ENCODE measurements at places on chromosomes 5 and 9.

DNA sequence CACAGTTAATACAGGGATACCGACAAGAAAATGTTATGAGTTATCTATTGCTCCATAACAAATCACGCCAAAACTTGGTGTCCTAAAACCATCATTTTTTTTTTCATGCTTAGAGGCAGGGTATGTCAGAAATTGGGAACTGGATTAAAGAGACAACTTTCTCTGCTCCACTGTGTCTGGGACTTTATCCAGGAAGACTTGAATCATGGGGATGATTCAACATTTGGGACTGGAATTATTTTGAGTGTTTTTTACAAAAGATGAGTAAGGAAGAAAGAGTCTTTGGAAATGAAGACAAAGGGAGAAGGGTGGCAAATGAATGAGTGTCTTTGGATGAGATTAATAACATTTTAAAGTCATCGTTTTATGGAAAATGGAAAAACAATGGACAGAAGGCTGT lies 1883.7 kb upstream of the C9orf72 start:
- DNase-seq = no peak

DNA sequence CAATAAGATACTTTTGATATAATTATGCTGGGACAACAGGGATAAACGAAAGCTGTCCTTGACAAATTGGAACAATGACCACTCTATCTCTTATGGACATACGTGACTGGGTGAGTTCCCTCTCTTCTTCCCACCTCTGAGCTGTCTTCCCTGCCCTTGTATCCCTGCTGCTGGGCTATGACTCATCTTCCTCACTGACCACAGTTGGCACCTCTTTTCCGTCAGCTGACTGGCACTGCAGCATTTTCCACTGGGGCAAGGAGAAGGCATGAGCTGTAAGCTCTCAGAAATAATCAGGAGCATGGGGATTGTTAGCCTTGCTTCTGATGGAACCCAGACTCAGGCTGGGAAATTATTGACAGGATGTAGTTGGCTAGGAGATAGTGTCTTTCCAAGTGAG lies 48.7 kb downstream of the PCSK1 start:
- DNase-seq = peak; percentile 52

- no peak for DNase-seq
Measured at GRCh38 chr5:158534203-158534602, 565.5 kb downstream of the EBF1 start.

- no peak for DNase-seq
Measured at GRCh38 chr5:157197086-157197485, 16.4 kb downstream of the ITK start.

DNA sequence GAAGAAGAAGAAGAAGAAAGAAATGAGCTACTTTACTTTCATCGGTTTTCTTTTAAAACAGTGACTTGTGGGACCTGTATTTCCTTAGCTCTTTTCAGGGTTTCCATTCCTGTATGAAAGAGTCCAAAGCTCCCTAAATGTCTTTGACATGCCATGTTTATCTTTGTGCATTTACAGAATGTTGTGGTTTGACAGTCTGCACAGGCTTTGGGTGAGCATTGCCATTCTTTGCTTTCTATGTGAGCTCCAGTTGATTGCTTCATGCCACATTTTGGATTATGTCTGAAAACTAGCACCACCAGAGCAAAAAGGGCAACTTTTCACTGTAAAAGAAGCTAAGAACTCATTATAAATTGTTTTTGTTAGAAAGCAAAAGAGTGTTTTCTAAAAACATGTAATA lies 733.4 kb downstream of the TLE4 start:
- no peak for DNase-seq

GRCh38 chr5:136082390-136083193 lies 50.1 kb upstream of the SMAD5 start:
- DNase-seq = no peak

- no peak for DNase-seq
Measured at GRCh38 chr5:115983519-115983918, 21.2 kb downstream of the LVRN start.

DNA sequence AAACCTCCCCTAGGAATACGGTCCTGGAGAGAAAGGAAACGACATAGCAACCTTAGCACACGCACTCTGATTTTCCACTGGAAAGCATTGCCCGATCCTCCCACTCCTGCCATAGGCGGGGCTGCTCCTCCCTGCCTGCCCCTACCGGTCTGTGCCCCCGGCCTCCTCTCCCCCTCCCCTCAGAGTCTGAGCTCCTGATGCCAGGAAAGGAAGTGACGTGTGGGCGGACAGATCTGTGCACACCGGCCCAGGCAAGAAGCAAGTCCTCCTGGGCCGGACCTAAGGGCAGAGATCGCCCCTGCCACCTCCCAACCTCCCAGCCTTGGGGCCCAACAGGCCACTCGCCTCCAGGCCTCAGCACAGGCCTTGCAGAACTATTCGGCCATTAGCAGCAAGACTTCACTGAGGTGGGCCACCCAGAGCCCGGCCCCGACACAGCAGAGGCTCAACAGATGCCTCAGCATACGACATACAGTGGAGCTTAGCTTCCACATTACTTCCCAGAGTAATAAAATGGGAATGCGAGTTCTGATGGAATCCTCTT lies 7.2 kb downstream of the NINJ1 start:
- DNase-seq = no peak

- DNase-seq = no peak
Measured at GRCh38 chr9:113301548-113301947, 1.6 kb downstream of the RNF183 start.

GRCh38 chr5:175444060-175444904 lies at the start of gene DRD1:
Gene DRD1, minus strand, starts transcription at chr5:175444182. Its CDS starts 1,083 bp downstream, at chr5:175443099.
- DNase-seq = no peak

DNA sequence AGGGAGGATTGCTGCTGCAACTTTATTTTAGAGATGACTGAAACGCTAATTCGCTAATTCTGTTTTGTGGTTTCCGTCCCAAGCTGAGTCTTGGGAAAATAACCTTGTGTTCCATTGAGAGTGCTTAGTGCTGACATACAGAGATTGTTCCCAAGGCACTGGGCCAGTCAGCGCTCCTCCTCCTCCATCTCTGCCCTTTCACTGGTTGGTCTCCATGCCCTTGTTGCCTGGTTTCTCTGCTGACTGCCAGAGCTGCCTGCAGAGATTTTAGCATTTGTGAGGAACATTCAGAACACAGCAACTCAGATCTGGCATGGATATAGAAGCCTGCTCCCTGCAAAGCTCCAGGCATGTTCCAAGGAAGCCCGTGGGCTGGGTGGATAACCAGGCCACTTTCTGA lies 126.0 kb upstream of the IRX2 start:
- DNase-seq = peak; percentile 51

DNA sequence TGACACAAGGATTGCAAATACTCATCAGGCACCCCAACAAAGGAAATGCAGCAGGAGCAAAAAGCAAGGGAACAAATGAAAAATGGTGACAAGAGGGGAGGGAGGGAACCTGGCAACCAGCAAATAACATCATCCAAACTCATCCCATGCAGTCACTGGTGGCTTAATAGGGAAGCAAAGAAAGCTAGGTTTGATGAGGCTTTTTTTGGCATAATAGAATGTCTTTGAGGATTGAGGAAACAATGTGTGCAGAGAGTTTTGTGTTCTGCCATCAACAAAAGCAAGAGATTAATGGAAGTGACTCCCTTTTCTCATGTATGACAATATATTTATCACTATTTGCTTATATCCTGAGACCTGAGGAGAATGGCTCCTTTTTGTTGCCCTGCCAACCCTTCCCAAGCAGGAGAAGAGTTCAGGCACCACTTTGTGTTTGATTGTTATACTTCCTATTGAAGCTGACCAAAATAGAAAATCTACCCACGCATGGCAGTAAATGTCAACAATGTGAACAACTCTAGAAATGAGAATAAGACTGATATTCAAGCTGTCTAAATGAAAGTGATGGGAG lies 375.7 kb downstream of the CAAP1 start:
- no peak for DNase-seq

GRCh38 chr9:17723656-17724055 lies 144.8 kb downstream of the SH3GL2 start:
- no peak for DNase-seq

GRCh38 chr5:81044868-81045267 lies 84.7 kb downstream of the RASGRF2 start:
- no peak for DNase-seq

DNA sequence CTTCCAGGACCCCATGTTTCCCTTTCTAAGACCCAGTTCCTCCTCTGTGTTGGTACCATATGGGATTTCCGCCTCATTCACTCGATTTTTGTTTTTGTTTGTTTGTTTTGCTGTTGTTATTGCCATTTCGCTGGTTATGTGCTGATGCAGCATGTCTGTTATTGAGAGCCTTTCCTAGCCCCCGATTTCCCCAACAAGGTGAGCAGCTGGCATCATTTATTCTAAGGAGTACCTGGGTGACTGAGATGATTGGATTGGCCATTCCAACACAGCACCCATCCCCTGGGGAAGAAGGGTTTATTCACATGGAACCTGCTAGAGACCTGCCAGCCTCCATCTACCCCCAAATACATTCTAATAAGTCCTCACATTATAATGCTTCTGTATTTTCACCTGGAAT lies 2.7 kb downstream of the GLRA1 start:
- no peak for DNase-seq

DNA sequence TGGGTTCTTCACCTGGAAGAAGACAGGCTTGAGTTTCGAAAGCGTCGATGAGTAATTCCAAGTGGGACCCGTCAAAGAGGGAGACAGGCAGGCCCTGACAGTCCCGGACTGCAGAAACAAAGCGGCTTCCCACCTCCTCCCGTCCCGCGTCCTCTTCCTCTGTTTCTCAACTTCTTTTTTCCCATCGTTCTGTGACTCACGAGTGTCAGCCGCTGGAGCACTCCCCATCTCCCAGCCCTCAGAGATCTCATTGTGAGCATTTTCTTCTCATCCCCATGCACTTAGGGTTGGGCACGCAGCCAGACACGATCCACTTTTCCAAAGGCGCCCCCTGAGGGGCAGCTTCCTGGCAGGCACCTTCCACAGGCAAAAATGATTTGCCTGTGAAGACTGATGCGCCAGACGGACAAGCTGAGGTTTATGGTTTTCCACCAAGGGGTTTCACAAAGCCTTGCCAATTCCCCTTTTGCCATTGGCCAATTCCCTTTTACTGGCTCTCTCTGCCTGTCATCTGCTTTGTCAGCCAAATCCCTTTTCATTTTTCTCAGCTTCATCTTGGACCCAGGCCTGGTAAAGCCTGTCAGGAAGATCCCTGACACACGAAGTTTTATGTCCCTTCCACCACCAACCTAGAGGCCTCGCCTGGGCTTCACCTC lies 86.5 kb upstream of the ANKRD55 start:
- no peak for DNase-seq

DNA sequence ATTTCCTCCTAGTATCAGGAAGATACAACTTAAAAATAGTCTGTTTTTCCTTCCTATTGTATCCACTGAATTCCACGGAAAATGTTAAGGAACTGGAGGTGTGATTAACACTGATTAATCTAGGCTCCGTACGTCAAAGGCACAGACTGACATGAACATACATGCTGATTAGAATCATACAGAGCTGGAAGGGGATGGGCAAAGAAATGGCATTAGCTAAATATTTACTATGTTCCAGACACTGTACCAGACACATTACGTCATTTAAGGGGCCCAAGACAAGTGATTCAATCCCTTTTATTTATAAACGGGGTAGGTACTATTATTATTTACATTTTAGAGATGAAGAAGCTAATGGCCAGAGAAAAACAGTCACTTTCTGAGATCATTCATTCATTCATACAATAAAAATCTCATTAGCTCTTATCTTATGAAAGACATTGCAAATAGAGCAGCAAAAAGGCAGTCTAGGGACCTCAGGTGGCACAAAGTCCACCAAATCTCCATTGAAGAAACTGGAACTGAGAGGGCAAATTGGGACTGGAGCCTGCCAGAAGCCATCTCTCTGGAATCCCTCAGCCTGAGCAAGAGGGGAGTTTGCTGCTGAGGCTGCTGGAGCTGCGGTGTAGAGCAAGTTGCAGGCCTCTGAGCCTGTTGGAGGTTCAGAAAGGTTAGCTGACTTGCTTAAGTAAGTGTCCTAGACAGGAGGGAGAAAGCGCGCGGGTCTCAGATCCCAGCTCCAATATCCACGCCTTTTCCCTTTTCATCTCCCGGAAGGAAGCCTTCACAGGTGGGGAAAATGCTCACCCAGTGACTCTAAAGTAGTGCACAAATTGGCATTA lies 1.6 kb upstream of the TGFBR1 start:
- DNase-seq = no peak

GRCh38 chr9:121372239-121373010 lies 2.4 kb upstream of the STOM start:
- DNase-seq = no peak

DNA sequence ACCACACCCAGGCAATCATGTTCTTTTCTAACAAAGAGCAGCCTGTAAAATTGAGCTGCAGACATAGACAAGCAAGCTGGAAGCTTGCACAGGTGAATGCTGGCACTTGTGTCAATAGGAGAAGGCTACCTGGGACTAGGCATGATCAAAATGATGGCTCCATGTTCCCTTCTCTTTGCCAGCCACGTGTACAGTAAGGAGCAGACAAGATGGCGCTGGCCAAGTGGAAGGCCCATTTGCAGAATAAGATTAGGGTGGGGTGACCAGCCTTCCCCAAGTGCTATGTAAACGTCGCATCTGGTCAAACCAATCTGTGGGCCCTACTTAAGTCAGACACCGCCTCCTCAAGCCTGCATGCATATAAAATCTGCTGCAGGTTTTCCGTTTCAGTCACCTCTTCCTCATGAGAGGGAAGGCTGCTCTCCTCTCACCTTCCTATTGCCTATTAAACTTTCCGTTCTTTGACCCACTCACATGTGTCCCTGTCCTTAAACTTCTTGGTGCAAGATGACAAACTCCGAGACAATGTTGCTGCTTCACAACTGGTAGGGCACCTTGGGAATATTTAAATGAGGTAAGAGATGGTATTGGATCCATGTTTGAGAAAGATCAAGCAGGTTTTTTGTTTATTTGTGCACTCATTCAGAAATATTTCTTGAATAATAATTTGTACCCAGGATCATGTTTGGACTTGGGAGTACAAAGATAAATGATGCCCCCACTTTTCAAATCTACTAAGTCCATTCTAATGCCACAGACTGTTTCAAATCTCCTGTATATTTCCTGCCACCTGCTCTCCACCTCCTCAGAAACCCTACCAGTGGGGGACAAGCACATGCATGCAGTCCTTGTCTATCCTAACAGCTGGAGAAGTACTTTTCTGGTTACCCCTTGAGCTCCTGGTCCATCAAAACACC lies 30.7 kb upstream of the TGFBR1 start:
- DNase-seq = no peak

- no peak for DNase-seq
Measured at GRCh38 chr5:154331924-154332323, 113.9 kb upstream of the SAP30L start.

- no peak for DNase-seq
Measured at GRCh38 chr5:133941456-133942196, 26.8 kb downstream of the C5orf15 start.

DNA sequence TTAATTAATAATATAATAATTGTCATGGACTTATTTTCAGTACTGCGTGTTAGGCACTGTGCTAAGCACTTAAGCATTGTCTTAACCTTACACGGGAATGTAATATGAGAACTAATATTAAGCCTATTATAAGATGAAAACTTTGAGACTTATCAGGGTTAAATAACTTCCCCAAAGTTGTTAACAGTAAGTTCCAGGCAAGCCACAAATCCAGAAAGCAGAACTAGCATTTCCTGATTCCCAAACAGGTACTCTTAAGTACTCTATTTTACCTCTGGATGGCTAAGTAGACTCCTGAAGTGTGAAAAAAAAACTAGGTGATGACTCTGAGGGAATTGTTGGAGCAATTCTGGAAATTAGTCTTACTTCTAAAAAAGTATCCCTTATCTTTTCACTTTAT lies 23.8 kb downstream of the GABRG2 start:
- no peak for DNase-seq

Measured in pons (tissue), 1 donor.